NCI-H524 treated with DMSO at 0.1 percent for 48 hours (cell line): ENCODE measurements at places on chromosomes 6 and 20.
A peak's percentile ranks its signal among the peaks of the same experiment; 100 is the strongest.

GRCh38 chr6:138787138-138787537 lies 8.7 kb upstream of the ECT2L start:
- no peak for DNase-seq

GRCh38 chr6:2790588-2791449 lies 25.6 kb downstream of the WRNIP1 start:
- peak; percentile 54 for DNase-seq

GRCh38 chr20:17849901-17850683 lies 118.5 kb downstream of the SNX5 start:
- no peak for DNase-seq

DNA sequence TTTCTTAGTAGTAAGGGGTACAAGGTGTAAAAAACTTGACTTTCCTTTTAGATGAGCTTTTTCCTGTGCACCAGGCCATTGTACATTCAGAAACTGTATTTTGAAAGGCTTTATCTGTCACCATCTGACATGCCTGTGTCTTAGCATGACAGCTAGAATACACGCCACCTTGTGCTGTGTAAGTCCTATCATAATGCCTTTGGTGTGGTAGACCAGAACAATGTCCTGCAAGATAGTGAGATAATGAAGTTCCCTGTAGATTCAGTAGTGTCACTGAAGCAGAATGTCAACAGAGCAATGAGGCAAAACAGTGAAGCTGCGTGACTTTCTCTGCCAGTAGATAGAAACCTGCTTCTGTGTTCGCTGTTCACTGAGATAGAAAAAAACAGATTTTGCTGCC lies 105.8 kb downstream of the JAG1 start:
- no peak for DNase-seq

DNA sequence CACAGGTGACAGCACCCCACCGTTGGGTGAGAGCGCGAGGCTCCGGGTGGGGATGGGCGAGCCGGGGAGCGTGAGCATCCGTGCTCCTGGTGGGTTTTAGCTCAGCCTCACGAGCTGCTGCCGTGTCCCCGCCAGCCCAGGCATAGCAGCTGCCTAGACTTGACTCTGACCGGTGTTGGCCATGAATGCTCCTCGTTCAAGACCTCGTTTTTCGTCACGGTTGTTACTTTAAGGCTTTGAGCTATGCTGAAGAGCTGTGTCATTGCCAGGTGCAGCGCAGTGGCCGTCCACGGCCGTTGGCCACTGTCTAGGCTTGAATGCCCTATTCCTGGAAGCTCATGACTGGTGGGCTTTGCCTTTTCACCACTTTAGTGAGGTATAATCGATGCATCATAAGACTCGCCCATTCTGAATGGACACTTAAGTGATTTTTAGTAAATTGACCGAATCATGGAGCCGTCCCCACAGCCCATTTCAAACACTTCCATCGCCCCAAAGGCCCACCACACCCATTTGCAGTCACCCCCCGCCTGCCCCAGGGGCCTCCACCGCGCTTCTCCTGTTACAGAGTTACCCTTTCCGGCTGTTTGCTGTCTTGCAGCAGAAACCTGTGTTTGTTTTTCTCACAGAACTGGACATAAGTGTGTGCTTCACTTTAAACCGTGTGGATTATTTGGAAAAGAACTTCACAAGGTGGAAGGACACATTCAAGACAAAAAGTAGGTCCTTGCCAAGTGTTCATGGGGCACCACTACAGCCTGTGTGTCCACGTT lies 21.4 kb upstream of the ADRM1 start:
- DNase-seq = no peak

DNA sequence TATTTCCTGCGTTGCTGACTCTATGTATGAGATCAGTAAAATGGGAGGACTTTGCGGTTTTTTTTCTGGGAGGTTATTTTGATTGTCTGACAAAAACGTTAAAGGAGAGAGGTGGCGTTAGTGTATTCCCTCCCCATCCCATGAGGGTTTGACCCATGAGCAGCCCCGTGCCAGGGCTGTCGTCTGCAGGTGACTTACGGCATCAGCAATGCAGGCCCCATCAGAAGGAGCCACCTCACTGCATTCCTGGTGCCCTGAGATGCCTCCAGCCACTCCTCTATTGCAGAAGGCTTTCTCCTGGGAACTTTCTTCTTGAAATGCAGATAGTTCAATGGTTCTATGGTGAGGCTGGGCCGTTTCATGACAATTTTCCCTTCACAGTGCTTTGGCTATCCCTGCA lies 149.3 kb downstream of the TTLL2 start:
- DNase-seq = no peak

- no peak for DNase-seq
Observed at GRCh38 chr6:142355520-142356174, 53.8 kb downstream of the ADGRG6 start.

DNA sequence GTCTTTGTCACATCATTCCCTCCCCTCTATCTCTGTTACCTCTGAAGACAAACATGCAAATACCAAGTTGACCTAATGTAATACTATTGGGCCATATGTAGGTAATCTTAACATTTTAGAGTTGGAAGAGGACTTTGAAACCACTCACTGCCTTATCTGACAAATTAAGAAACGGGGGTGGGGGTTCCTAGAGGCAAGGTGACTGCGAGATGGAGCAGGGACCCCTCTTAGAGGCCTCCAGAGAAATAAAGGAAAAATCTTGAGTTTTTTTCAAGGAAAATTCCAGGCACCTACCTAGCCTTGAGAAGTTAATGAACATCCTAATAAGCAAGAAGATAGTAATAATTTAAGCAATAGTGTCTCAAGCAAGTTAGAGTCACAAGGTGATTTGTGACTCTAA lies 270.8 kb downstream of the CD83 start:
- DNase-seq = no peak

DNA sequence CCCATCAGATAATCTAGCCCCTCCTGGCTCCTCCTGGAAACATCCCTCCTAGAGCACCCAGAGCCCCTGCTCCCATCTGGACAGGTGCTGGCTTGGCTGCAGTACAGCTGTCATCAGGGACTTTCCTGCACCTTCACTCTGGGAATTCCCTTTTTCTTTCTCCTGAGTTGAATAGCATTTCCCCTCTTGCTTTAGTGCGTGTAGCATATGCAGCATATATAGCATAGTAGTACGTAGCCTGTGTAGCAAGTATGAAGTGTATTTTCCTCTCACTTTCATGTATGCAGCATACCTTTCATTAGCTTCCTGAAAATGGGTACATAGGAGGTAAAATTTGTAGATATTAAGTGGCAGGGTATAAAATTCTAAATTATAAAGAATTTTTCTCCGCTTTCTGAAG lies 352.9 kb downstream of the ESR1 start:
- DNase-seq = peak; percentile 59

DNA sequence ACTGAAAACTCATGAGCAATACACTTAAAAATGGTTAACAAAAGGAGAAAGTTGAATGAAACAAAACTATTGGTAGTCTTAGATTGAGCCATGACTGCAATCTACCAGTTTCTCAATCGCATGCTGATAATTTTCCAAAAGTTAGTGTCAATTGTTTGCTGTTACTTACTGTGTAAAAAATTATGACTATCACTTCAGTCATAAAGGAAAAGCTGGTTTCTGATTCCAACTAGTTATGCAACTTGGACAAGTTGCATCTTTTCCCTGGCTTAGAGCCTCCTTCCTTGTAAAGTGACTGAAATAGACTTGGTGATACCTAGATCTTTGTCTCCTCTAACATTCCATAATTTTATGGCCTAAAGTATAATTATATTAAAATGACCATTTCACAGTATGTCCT lies 88.3 kb upstream of the PAK5 start:
- DNase-seq = no peak

DNA sequence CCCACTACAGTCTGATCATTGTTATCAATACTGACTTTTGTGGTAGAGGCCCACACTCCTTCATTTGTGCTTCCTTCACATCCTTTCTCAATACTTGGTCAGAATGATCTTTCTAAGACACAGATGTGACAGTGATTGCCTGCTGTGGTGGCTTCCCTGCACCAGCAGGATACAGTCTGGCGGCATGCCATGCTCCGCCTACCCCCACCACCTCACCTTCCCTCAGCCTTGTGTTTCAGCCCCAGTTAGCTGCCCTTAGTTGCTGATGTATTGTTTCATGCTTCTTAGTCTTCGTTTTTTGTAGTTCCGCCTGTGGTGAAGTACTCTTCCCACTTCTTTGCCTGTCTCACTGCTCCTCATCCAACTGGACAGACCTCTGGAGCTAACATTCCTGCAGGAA lies 10.9 kb downstream of the LRRC1 start:
- DNase-seq = no peak

DNA sequence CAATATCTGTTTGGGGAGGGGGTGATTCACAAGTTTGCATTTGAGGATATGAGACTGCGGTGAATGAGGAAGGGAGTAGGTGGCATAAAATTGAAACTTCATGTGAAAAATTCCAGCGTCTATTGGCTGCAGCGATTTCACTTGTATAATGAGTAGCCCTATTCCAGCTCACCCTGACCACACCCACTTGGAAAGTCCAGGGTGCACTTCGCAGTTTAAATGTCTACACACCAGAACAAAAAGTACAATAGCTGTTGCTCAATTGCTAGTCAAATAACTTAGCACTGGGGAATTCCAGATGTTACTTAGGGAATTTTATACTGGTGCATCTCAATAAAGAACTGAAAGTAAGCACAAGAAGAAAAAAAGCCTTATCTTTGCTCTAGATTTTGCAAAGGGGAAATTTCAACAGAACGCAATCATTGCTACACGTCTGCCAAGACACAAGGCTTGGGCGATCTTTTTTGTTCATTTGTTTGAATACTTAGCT lies 6.3 kb downstream of the TNFAIP3 start:
- no peak for DNase-seq

GRCh38 chr6:42426191-42426590 lies 25.5 kb downstream of the TRERF1 start:
- DNase-seq = no peak

DNA sequence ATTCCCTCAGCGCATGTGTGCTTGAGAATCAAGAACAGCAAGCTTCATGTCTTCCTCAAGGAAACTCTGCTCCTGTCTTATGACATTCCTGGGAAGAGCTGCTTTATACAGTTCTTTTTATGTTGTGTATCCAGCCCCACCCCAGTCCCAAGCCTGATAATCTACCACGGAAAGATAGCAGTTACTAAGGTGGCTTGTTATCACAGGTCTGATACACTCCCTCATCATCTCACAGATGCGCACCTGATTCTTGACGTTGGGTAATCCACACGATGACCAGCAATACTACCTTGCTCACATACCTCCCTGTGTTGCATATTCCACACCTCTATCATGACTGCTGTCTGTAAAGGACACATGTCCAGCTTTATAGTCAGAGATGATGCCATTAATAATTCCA lies 3.2 kb downstream of the NHLRC1 start:
- DNase-seq = no peak

DNA sequence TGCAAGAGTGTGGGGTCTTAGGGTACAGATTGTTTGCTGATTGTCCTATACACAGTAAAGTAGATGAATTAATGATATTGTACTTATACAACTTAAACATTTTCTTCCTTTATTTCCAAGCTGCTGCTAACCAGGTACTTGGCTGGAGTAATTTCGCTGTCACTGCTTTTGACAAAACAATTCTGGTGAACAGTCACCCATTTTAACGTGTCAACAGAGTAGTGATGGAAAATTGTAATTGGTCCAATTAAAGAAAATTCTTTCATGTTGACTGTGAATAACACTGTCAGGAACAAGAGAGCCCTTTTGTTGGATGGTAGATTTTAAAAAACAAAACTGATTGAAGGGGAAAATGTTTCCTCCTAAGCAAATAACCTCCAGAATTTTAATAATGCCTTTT lies 26.4 kb upstream of the MROH8 start:
- DNase-seq = no peak

GRCh38 chr20:35837577-35838195 lies 65.9 kb downstream of the PHF20 start:
- peak; percentile 81 for DNase-seq

GRCh38 chr6:120395784-120396183 lies 938.5 kb downstream of the TBC1D32 start:
- no peak for DNase-seq

GRCh38 chr6:137311940-137312339 lies 92.8 kb upstream of the IFNGR1 start:
- DNase-seq = no peak

GRCh38 chr6:43076464-43077332 lies 584 bp downstream of the PTK7 start:
- no peak for DNase-seq

DNA sequence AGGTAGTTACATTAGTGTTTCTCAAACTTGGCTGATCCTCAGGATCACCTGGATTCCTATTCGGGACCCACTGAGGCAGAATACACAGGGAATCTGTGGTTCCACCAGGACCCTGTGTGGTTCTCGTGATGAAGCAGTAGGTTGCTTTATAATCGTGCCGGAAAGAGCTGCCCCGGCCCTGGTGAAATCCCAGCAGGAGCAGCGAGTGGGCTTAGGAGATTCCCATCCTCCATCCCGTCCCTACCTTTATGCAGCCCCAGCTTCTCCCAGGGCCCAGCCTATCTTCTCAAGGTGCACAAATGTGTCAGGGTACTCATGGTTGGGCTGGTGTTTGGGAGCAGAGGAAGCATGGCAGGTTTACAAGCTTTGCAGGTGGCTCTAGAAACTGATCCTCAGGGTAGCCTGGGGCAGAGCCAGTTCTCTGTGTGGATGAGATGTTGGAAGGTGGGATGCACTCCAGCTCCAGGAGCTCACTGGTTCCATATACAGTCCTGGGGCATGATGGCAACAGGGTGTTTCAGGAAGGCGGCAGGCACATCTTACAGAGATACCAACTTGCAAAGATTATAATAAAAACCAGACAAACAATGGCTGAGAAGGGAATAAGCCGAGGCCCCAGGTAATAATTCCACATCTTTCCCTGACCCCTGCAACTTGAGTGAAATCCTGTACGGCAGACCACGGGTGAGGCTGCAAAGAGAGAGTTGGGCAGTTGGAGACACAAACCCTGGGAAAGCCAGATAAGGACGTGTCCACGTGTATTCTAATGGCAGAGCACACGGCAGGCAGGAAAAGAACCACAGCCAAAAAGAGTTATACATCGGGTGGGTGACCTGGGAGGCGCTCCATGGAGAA lies 5.9 kb downstream of the SLC22A1 start:
- DNase-seq = no peak

DNA sequence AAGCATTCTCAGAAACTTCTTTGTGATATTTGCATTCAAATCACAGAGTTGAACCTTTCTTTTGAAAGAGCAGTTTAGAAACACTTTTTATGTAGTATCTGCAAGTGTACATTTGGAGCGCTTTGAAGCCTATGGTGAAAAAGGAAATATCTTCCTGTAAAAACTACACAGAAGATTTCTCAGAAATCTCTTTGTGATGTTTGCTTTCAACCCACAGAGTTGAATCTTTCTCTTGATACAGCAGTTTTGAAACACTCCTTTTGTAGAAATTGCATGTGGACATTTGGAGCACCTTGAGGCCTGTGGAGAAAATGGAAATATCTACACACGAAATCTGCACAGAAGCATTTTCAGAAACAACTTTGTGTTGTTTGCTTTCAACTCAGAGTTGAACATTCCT lies 612.3 kb upstream of the ZNF337 start:
- DNase-seq = no peak
